ENCODE measurements at places on chromosomes 5 and 9.
A peak's percentile ranks its signal among the peaks of the same experiment; 100 is the strongest.

DNA sequence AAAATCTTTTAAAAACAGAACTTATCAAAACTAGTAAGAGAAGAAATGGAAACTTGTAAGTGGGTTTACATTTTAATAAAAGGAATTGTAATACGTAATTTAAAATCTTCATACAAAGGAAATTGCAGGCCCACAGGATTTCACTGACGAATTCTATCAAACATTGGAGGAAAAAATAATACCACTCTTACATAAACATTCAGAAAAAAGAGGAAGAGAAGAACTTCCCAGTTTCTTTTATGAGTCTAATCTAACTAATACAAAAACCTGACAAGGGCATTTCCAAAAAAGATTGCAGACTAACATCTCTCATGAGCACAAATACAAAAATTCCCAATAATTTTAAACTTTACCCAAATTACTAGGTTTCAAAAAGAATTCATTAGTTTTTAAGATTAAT is 149.0 kb downstream of the RANBP17 start:
- no peak for DNase-seq

DNA sequence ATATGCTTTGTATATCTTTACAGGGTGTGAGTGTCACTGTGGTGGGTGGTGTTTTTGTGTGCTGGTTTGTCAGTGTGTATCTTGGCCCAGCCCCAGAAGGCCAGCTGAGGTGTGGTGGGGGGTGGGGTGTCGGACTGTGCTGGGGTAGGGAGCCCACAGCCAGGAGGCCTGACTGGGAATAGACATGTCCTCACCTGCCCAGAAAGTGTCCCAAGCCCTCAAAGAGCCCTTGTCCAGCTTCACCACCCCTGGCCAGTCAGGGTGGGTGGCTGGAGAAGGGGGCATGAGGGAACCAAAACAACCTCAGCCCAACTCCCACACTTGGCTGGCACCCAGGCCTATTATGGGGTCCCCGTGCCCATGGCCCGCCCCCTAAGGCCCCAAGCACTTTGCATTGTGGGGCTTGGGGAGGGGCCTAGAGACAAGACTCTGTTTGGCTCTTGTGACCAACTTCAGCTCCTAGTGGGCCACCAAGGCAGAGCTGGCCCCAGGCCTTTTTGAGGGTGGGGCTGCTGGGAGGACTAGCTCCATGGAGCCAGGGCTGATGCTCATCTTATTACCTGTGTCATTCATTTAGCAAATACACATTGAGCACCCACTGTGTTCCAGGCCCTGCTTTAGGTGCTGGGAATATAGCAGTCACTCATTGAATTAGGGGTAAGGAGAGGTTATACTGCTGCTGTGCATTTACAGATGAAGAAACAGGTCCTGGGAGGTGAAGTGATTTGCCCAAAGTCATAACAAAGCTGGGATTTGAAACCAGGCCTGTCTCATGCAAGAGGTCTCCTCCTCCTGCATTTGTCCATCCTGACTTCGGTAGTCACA is 56.2 kb upstream of the PSD2 start:
- DNase-seq = no peak

DNA sequence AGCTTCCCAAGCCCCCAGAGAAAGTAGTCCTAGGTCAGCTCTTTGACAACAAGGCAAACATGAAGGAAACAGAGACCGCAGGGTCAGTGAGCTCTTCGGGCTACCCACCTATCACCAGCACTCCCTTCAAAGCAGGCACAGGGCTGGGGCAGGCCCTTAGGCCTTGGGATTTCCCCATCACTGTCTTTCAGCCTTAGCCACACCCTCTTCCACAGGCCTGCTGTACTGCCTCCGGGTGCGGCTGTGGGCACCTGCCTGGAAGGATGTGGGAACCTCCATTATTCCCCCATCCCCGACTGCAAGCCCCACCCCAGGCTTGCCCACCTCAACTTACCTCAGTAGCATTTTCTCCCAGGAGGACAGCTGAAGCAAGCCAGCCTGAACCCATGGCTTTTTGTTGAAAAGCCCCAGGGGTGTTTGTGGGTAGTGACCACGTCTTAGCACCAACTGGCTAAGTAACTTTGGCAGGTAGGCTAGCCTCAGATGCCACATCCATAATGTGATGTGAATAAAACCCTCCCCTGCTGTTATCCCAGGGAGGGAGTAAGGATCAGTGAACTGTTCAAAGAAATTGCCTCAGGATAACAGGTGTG is 100.2 kb downstream of the PIK3R1 start:
- no peak for DNase-seq

GRCh38 chr5:5235685-5236084 is 95.6 kb downstream of the ADAMTS16 start:
- no peak for DNase-seq

- DNase-seq = no peak
Measured at GRCh38 chr5:41763574-41763973, 106.7 kb downstream of the OXCT1 start.

DNA sequence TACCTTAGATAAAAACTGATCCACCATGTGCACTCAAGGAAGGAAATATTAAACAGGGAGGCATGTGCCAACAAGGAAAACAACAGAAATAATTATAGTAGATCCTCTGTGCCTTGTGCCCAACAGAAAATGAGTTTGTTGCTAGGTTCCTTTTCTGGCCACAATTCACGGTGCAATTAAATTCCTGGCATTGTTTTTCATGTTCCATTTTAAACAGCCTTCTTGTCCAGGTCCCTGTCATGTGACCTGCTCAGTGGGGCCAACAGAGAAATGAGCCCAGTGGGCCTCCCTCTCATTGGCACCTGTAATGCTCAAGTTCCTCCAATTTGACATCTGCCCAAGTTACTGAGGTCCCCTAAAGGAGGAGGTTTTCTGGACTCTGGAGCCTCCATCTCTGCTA is 56.5 kb downstream of the SPOCK1 start:
- DNase-seq = peak; percentile 38

GRCh38 chr9:23598994-23599393 is 227.0 kb downstream of the ELAVL2 start:
- no peak for DNase-seq

DNA sequence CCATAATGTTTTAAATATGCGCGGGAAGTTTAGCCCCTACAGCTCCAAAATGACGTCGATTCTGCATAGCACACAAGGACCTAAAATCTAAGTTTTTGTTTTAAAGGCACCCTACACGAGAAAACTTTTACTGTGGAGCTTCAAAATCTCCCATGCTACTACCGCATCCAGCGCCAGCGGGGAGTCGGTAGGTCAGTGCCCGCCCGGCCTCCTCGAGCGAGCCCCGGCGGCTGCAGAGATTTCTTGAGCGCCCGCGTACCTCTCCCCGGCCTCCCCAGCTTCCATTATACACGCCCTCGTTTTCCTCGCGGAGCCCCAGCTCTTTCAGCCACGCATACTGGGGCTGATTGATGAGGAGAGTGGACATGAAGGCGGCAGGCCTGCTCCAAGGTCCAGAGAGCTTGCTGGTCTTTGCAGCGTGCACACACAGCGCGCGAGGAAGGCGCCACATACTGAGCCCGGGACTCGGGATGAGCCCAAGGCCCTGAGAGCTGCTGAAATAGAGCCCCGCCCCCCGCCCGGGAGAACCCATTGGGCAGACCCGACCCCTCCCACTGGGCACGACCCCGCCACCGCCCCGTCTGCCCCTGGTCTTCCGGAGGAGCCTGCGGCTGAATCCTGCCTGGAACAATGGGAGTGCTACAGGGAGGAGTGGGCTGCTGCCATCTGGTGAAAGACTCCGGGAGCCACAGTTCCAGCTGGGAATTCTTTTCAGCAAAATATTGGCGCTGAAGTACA is at the start of gene ALDH7A1:
TSS of gene ALDH7A1 (minus strand) at position 472 of the 738 bp plus-strand sequence. CDS start at position 451, 21 bp downstream.
- DNase-seq = peak; percentile 92

DNA sequence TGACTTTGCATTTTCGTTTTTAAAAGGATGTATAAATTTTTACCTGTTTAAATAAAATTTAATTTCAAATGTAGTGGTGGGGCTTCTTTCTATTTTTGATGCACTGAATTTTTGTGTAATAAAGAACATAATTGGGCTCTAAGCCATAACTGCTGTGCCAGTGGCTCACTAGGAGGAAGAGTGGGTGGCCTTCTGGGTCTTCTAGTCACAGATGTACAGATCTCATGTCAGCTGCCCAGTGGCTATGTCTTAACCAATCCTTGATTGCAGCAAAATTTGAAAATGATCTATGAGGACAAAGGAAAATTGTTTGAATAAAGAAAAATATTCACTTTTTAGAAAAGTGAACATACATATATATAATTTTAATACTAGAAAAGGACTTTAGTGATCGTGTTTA is 5.4 kb downstream of the CTSL start:
- no peak for DNase-seq

- DNase-seq = no peak
Measured at GRCh38 chr5:179867079-179867465, 8.5 kb upstream of the MRNIP start.

GRCh38 chr5:1255081-1255561 is 29.9 kb downstream of the SLC6A18 start:
- no peak for DNase-seq

GRCh38 chr5:153480401-153480800 is 10.1 kb upstream of the GRIA1 start:
- no peak for DNase-seq

- DNase-seq = no peak
Measured at GRCh38 chr5:84569307-84569706, 184.6 kb upstream of the EDIL3 start.

- no peak for DNase-seq
Measured at GRCh38 chr5:149776361-149777305, 46.5 kb downstream of the PPARGC1B start.

GRCh38 chr9:27528886-27529315 is 713 bp downstream of the MOB3B start:
- DNase-seq = peak; percentile 58

DNA sequence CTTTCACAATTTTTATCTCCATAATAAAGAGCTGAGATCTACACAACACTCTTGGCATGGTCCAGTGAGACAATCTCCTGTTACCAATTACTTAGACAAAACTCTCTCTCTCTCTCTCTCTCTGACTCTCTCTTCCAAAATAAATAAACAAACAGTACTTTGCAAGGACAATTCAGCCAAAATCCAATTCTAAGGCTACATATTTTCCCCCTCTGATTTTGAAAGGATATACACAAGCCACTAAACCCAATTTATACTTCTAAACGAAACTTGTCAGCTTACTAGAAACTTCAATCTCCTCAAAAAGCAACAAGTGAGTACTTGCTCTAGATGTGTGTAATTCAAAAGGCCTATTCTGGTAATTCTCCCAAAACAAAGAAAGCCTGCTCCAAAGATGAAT is 26.3 kb upstream of the TNPO1 start:
- no peak for DNase-seq

GRCh38 chr5:102996011-102996575 is 123.8 kb downstream of the GIN1 start:
- no peak for DNase-seq

DNA sequence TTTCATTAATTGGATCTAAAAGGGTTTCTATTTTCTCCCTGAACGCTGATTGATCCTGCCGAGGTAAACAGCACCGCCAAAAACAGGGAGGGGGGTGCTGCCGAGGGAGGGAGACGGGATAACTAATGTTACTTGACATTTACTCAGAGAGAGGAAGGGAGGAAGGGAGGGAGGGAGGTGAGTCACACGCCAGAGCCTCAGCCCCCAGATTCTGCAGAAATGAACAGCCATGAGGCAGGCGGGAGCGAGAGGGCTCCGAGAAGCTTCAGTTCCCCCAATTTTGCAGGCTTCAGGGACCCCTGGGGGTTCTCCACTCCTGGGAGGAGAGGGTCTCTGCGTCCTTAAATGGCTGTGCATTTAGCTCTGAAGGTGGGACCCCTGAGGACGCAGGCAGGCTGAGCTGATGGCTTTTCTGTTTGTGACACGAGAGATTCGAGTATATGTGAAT is 59.1 kb upstream of the IER5L start:
- no peak for DNase-seq

DNA sequence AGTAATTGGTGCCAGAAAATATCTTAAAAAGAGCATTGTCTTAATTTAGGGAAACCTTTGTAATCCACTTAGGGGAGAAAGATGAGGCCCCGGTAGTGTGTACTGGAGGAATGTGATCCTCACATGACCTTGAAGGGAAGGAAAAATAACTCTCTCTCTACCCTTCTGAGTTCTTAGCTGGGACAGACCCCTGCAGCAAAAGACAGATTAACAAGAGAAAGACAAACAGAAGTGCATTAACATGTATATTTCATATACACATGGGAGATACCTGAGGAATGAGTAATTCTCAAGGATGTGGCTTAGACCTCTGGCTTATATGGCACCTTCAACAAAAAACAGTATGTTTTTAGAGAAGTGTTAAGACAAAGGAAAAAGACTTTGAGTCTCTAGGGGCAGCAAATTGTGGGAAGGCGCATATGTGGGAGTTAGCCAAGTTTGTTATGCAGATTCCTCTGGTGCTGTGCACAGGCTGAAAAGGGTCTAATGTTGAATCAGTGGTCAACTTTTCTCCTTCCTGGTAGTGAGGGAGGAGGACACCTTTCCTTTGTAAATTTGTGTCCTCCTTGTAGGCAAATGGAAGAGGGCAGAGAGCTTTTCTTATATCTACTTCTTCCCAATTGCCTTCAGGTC is 138.8 kb downstream of the LRRC70 start:
- no peak for DNase-seq

DNA sequence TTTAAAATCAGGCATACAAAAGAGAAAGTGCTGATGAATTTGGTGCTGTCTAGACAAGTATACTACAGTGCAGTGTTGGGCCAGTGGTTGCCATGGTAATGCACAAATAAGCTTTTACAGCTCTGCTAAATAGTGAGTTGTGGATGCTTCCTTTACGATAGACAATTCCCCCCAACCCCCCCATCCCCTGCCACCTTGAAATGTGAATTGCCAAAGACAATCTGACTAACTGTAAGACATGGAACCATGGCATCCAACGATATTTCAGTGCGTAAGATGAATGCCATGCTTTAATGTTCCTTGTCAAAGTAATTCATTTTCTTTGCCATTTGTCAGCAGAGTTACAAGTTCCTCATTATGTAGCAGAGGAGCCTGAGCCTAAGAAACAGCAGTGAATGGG is 91.5 kb upstream of the NREP start:
- DNase-seq = no peak

GRCh38 chr5:92179651-92180050 is 796.5 kb upstream of the ARRDC3 start:
- DNase-seq = no peak

DNA sequence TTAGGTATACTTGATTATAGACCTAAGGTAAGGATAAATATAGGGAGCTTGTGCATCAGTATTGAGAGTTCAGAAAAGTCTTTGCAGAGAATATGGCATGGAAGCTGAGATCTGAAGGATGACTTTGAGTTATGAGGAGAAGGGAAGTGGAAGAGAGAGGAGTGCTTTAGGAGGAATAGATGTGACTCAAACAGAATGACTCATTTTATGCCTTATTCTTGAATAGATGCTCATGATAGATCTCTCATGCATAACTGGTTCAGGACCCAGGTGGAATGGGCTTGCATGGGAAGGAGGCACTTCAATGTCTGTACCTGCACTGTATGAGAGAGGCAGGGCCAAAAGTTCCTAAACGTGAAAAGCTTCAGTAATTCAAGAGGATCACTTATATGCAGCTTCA is 103.3 kb downstream of the CWC27 start:
- no peak for DNase-seq

DNA sequence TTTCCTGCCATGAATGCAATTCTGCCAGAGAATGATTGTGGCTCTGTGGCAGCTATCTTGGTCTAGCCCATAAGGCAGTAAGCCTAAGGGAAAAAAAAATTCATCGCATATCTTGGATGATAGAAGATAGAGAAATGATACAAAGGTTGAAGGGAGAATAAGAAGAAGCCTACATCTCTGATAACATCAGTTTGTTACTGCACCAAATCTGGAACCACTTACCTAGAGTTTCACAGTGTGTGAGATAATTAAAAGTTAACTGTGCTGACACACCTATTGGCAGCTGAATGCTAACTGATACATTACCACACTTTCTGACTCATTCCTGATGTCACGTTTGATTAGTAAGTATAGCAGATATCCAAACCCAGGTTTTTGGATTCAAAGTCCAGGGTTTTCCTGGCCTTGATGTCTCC is 91.6 kb upstream of the TAF11L2 start:
- DNase-seq = no peak
